ENCODE measurements at places on chromosomes 16 and 17.

GRCh38 chr16:5231246-5231759, 133.7 kb upstream of the EEF2KMT start:
- no peak for DNase-seq

- DNase-seq: no peak
Measured at GRCh38 chr17:9763643-9764042, 27.7 kb downstream of the DHRS7C start.

- no peak for DNase-seq
Measured at GRCh38 chr17:65876985-65877384, 314.9 kb downstream of the CEP112 start.

- DNase-seq: no peak
Measured at GRCh38 chr17:10702574-10702973, 5.2 kb downstream of the ADPRM start.

GRCh38 chr17:40516581-40517285, 15.3 kb upstream of the TNS4 start:
- no peak for DNase-seq

DNA sequence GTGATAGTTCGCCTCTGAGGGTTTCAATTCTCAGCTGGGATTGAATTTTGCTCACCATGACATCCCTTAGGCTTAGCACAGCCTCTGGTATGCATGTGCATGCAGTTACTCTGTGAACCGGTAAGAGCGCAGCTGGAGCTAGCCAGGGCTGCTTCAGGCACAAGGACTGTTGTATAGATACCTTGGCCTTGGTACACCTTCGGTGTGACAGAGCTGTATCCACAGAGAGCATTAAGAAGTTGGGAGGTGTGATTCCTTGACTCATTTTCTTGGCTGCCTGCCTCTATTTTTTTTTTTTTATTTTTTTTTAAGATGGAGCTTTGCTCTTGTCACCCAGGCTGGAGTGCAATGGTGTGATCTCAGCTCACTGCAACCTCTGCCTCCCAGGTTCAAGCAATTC, 2.2 kb upstream of the NUTF2 start:
- no peak for DNase-seq

DNA sequence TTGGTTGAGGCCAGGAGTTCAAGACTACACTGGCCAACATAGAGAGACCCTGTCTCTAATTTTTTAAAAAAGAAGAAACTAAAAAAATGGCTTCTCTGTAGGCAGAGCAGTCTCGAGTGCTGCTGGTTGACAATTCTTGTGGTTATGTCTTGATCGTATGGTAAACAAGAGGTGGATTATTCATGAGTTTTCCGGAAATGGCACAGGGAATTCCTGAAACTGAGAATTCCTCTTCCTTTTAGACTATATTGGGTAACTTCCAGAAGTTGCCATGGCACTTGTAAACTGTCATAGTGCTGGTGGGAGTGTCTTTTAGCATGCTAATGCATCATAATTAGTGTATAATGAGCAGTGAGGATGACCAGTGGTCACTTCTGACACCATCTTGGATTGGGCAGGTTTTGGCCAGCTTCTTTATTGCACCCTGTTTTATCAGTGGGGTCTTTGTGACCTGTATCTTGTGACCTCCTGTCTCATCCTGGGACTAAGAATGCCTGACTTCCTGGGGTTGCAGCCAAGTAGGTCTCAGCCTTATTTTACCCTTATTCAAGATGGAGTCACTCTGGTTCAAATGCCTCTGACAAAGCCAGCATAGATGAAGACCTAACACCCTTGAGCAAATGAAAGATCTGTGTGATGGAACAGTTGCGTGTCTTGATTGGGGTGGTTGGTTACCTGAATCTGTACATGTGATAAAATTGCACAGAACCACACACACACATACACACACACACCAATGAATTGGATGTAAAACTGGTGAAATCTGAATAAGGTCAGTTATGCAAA, 30.2 kb downstream of the BMERB1 start:
- DNase-seq: no peak

DNA sequence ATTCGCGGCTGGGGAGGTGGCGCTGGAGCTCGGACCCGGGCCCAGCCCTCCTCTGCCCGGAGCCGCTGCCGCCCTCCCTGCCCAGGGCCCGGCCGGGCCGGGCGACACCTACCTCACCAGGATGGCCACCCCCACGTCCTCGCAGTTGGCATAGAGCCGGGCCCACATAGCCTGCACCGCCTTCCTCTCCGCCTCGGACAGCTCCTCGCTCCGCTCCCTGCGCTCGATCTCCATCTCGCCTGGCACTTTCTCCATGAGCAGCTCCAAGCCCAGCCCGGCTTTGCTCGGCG, 276 bp downstream of the CYGB start:
- DNase-seq: no peak

- DNase-seq: no peak
Measured at GRCh38 chr17:8436844-8437171, 1.1 kb downstream of the NDEL1 start.

GRCh38 chr16:79283578-79283977, 317.0 kb downstream of the MAF start:
- no peak for DNase-seq

GRCh38 chr17:78588258-78589030, 11.2 kb upstream of the DNAH17 start:
- no peak for DNase-seq

GRCh38 chr17:35372846-35373533, 431 bp downstream of the SLFN11 start:
- no peak for DNase-seq

- DNase-seq: no peak
Measured at GRCh38 chr17:45320931-45321461, 4.2 kb upstream of the MAP3K14 start.

- DNase-seq: no peak
Measured at GRCh38 chr16:46748775-46749705, 896 bp upstream of the MYLK3 start.

DNA sequence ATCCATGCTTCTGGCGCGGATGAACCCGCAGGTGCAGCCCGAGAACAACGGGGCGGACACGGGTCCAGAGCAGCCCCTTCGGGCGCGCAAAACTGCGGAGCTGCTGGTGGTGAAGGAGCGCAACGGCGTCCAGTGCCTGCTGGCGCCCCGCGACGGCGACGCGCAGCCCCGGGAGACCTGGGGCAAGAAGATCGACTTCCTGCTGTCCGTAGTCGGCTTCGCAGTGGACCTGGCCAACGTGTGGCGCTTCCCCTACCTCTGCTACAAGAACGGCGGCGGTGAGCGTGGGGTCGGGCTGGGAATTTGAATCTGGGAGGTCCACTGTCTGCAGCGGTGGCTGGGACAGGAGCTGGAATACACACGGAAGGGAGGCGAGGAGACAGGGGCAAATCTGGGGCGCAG, 904 bp downstream of the SLC6A2 start:
- DNase-seq: no peak

- DNase-seq: no peak
Measured at GRCh38 chr16:49700251-49701064, 155.5 kb downstream of the ZNF423 start.

GRCh38 chr16:12535535-12536411, 267.9 kb downstream of the CPPED1 start:
- no peak for DNase-seq

DNA sequence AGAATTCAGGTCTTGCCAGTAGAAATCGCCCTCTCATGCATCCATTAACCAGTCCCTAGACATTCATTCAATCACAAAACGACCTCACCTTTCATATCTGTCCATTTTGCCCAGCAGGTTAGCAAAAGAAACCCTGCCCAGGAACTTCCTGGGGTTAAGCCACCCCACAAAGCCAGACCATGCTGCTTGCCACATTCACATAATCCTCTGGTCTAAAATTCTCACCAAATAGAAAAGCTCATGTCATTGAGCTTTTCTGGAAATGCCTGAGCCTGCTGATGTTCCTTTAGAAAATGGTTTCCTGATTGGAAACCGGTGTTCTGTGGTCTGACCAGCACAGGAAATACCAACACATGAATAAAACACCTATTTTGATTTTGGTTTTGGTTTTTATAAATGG, 21.6 kb upstream of the DYNLRB2 start:
- no peak for DNase-seq

- no peak for DNase-seq
Measured at GRCh38 chr17:40471846-40472732, 28.8 kb downstream of the IGFBP4 start.

DNA sequence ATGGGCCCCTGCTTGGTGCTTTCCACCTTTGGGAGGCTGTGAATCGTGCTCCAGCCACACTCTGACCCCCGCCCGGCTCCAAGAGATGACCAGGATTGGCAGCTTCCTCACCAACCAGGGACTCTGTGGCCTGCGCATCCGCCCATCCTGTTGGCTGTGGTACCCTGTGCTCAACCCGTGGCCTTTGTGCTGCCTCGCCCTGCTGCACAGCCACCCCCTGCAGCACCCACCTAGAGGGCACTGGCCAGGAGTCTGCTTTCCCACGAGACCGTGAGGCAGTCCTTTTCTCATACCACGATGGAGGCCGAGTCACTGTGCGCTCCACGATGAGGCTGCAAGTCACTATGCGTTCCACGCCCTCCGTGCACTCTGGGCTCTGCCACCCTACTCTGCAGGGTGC, 19.4 kb downstream of the NME3 start:
- no peak for DNase-seq

DNA sequence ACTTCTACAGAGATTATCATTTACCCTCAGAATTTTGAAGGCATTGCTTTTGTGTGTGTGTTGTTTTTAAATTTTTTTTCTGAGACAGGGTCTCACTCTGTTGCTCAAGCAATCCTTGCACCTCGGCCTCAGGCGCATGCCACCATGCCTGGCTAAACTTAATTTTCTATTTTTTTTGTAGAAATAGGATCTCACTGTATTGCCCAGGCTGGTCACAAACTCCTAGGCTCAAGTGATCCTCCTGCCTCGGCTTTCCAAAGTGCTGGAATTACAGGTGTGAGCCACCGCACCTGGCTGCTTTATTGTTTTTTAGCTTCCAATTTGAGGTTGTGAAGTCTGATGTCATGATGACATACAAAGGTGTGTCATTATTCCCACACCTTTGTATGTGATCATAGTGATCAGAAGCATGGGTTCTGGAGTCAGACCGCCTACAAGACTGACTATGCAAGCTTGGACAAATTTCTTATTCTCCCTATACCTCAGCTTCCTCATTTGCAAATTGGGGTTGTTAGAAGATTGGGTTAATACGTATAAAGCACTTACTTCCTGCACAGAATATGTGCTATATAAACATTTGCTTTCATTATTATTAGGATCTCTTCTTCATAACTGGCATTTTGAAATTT, 5.8 kb downstream of the SEPHS2 start:
- DNase-seq: no peak

DNA sequence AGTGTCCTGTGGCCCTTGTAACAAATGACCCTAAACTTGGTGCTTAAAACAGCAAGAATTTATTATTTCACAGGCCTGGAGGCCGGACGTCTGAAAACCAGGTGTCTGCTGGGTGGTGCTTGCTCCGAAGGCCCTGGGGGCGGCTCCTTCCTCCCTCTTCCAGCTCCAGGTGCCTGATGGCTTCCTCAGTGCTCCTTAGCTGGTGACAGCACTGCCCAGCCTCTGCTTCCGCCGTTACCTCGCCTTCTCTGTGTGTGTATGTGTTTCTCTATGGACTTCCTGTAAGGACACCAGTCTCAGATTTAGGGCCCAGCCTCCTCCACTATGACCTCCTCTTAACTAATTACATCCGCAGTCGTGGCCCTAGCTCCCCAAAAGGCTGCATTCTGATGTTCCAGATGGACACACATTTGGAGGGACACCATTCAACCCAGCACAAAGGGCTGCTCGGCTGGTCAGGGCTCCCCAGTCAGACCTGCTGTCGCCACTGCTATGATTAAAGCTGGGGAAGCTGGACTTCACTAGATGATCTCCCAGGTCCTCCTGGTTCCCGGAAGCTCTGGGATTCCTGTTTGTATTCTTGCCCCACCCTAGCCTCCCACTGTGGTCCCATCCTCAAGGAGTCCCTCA, 172.8 kb downstream of the IRF8 start:
- DNase-seq: no peak

DNA sequence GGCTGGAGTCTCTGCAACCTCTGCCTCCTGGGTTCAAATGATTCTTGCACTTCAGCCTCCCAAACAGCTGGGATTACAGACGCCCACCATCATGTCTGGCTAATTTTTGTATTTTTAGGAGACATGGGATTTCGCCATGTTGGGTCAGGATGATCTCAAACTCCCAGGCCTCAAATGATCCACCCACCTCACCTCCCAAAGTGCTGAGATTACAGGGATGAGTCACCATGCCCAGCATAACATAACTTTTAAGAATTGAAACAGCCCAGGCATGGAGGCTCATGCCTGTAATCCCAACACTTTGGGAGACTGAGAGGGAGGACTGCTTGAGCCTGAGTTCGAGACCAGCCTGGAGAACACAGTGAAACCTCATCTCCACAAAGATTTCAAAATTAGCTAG, 2.5 kb downstream of the RSL1D1 start:
- no peak for DNase-seq

DNA sequence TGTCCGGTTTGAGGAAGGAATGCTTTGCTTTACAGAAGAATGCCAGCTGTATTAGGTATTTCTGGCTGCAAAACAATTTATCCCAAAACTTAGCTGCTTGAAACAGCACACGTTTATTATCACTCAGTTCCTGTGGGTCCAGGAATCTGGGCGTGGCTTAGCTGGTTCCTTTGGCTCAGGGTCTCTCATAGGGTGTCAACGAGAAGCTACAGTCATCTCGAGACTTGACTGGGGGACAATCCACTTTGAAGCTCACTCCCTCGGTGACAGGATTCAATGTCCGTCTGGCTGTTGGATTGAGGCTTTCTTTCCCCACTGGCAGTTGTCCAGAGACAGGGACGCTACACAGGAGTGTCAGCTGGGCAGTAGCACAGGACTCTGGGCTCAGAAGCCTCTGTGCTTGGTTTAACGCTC, 9.6 kb upstream of the RHBDF2 start:
- DNase-seq: no peak

GRCh38 chr17:74466111-74466827, at the start of gene CD300A:
TSS of gene CD300A (plus strand) at chr17:74466634. CDS start at chr17:74466704, 70 bp downstream.
- DNase-seq: no peak

GRCh38 chr17:44187131-44187899, 543 bp downstream of the TMUB2 start:
- DNase-seq: no peak

GRCh38 chr17:2065949-2066400, 11.1 kb downstream of the HIC1 start:
- DNase-seq: no peak

GRCh38 chr17:5719976-5720375, 135.7 kb upstream of the NLRP1 start:
- no peak for DNase-seq

- DNase-seq: no peak
Measured at GRCh38 chr17:8611137-8611536, 19.4 kb downstream of the MYH10 start.

- no peak for DNase-seq
Measured at GRCh38 chr16:66551348-66551759, 1.0 kb upstream of the CKLF start.

- no peak for DNase-seq
Measured at GRCh38 chr16:29876594-29877249, 13.7 kb upstream of the CDIPT start.

DNA sequence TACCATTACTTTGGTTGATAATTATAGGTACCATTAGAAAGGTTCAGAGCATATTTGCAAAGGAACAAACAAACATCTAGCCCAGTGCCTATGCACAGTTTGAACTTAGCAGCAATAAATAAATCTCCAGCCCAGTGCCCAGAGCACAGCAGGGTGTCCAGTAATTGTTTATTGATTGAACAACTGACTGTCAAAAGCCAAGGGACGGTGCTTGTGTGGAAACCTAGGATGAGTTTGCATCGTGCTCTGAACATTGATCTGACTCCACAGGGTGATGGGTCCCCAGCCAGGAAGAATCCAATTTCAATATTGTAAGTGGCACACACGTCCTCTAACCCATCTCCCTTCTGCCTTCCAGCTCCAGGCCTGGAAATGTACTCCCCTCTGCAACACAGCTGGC, 625.5 kb upstream of the C16orf82 start:
- no peak for DNase-seq

GRCh38 chr16:53717577-53717976, 13.6 kb downstream of the FTO start:
- no peak for DNase-seq
